ENCODE measurements at places on chromosomes 2 and 18.

DNA sequence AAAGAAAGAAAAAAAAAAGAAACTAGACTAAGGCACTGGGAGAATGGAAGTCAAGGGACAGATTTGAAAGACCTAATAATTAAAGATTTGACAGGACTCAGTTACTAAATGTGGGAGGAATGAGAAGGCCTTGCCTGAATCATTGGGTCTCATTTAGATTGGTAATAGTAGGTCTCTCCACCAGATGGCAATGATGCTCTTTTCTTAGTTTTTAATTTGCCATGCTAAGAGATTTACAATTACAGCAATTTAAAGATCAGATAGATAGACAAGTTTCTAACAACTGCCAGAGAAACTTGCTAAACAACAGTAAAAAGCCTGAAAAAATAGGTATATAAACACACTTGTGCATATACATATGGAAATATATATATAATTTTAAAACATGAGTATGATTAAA is 153.0 kb downstream of the TMEM247 start:
- peak; percentile 24 for DNase-seq

DNA sequence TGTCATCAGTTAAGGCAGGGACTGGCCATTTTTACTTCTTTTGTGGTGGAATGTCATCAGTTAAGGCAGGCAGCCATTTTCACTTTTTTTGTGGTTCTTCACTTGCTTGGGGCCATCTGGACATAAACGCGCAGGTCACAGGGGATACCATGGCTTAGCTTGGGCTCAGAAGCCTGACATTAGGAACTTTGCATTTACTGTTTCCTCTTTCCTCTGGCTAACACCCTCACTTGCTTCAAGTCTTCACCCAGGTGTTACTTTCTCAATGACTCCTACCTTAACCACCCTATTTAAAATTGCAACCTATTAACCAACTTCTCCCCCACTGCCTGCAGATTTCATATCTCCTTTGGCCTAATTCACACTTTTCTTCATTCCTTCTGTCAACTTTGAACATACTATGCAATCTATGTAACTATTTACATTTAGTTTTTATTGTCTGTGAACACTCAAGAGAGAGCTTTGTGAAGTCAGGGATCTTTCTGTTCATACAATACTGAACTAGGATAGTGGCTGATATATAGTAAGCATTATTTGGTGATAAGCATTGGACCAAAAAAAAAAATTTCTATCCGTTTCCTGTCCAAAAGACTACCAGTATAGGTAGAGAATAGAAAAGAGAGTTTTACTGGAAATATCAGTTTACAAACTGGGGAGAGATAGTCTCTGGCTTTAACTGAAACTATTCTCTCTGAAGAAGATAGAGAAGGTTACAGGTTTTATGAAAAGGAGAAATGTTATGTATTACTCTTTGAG is 600.1 kb upstream of the ZNF804A start:
- DNase-seq = no peak

DNA sequence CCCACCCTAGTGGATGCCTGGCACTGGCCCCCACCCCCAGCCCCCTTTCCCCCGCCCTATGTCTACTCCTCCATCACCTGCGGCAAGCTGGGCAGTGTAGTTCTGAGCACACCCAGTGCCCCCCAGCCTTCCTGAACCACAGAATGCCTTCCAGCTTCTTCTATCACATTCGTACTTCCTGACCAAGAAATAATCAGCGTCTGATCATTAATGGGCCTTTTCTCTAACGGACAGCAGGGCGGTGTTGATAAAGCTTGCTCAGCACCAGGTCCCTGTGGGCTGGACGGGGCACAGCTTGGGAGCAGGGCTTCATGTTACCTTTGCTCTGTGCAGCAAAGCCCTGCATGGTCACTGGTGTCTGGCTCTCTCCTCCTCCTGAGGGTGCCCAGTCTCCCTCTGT is 15.4 kb downstream of the UXS1 start:
- DNase-seq = no peak

GRCh38 chr2:85215448-85216401 is 82.5 kb downstream of the TCF7L1 start:
- DNase-seq = no peak

DNA sequence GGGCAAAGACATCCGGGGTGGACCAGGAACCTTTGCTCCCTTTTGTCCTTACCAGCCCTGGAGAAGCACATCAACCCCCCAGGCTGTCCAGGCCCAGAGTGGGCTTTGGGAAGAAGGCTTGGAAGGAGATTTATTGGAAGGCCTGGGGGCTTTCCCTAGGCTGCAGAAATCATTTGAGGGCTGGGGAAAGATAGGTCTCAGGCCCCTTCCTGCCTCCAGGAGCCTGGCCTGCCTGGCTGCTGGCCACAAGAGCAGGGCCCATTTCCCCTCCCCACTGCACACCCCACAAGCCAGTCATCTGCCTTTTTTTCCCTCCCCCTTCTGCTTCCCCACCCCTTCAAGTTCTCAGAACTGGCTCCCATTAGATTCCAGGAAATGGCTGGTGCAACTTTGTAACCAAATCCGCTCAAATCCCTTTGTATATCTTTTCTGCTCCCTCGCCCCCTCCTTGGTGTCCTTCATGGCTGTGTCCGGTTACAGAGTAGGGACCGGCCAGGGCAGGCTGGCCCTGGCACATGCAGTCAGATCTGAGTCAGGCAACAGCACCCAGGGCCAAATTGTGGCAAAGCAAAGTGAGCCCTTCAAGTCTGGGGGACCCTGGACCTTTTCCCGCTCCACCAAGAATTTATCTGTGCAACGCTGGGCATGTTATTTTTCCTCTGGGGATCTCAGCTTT is 20.8 kb upstream of the TNP1 start:
- DNase-seq = no peak

DNA sequence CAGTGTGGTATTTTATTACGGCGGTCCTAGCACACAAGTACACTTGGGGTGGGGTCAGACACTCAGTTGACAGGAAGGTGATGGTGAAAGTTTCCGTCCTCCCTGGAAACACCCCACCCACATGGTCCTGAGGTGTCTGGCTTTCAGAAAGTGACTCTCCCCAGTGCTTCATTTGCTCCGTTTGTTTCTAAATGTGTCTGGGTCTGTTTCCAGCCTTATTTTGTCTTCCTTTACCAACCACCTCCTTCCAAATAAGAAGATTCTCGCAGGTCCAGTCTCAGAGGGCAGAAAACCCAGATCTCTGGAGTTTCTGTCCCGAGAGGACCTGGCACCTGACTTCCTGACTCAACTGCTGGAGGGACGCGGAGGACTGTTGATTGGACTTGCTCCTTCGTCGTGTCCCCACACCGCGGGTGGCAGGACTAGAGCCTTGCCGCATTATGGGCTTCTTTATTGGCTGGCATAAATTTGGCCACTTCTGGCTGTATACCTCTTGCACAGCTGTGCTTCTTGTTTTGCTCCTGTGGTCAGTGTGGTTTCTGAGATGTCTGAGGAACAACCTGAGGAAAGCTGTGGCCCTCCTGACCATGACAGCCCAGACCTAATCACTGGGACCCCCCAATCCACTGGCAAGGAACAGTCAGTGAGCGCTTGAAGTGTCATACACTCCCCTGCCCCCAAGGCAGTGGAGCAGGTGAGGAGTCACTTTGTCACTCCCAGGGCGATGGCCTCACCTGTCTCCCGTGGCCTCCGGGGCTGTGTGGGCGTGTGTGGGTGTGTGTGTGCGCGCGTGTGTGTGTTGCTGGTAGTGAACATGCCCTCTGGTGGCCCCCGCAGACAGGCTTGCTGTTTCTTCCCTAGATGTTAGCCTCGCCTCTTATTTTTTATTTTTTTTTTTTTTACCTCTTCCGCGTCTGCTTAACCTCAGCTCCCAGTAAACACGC is 45.6 kb downstream of the MEX3C start:
- DNase-seq = peak; percentile 64

- no peak for DNase-seq
Observed at GRCh38 chr2:172334988-172335387, 92.4 kb upstream of the ITGA6 start.

GRCh38 chr2:180905461-180905860 is 74.9 kb upstream of the UBE2E3 start:
- DNase-seq = no peak

- DNase-seq = no peak
Observed at GRCh38 chr2:238869293-238870124, 21.6 kb downstream of the TWIST2 start.

DNA sequence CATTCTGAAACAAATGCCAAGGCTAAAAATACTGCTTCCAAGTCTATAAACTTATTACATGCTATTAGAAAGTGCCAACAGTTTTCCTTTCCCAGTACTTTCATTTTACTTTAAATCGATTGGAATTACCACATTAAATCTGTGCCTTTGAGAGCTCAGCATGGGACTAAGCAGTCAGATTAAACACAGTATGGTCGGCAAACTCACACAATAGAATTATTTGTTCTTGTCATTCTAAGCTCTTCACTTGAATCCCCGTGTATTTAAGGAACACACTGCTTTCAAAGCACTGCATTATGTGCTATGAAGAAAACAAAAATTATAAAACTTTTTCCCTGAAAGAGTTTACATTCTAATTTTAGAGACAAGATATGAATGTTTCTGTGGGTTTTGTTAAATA is 444.4 kb upstream of the SLC39A10 start:
- no peak for DNase-seq

- DNase-seq = peak; percentile 56
Observed at GRCh38 chr2:47905386-47906156, 727 bp downstream of the FBXO11 start.

GRCh38 chr2:151422917-151423439 is 13.3 kb downstream of the RIF1 start:
- DNase-seq = peak; percentile 8
